ENCODE measurements at places on chromosomes 7 and 10.

DNA sequence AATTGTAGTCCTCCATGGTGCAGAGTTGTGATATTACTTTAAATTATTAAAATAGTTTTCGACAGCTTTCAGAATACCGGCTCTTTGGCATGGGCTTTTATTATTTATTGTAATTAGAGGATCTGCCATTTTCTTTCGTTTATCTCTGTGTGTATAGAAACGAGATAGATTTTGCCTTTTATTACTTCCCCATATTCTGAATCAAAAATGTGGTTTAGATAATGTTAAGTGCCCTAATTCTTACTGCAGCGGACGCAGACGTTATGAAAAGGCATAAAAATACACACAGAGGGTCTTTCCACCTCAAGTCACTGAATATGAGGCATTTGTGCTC lies 1.9 kb upstream of the ARID5B start:
- DNase-seq = no peak

- DNase-seq = no peak
Measured at GRCh38 chr10:29130190-29130673, 158.6 kb upstream of the LYZL1 start.

DNA sequence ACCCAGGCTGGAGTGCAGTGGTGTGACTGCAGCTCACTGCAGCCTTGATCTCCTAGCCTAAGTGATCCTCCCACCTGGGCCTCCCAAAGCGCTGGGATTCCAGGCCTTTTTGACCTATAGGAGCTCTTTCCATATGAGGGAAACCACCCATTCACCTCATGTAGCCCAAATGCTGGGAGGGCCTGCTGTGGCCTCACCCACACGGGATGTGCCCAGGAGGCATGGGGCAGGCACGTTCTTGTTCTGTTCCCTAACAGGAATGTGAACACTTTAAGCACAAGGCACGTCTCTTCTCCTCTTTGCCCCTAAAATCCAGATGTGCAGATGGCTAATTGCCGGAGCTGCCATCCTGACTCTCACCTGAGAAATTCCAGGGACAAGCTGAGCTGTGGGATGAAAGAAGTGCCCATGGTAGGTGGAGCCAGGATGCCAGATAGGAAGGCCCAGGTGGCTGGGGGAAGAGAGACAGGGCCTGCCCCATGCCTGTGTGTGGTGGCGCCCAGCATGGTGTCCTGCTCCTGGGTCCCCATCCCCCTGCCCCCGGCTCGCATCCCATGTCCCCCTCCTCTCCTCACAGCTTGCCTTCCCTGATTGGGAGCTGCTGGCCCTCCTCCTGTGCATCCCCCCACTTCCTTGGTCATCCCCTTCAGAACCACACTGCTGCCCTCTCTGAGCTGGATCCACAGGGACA lies 17.3 kb downstream of the CAMK2B start:
- DNase-seq = no peak

DNA sequence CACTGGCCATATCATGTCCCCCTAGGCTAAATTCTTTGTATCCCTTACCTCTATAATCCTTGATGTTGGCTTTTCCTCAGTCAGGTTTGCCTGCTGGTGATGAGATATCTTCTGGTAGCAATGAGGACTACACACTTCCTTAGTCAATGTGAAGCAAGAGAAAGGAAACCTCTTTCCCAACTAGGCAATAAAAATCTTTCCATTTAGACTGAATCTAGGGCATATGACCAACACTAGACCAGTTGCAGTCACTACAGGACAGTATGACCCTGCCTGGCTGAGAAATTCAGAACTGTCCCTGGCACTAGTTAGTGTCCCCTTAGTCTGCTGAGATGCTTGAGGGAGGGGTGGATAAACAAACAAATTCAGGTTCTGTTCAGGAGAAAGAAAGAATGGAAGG lies 142.6 kb downstream of the RNLS start:
- no peak for DNase-seq

DNA sequence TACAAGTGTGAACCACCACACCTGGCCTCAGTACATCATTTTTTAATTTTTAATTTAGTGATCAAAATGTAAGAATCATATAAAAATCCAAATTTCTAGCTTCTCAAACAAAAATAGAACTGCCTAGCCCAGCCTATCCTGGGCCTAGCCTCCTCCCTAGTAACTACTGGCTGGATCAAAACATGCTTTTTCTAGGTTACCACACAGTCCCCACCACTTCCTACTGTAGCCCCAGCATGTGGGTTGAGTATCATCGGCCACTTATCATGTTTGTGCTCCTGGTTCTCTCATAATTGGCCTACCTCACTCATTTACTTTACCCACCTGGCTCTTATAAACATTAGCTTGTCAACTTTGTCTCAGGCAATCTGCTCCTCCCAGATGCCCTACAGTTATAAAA lies 52.9 kb downstream of the DNAJC12 start:
- DNase-seq = no peak

DNA sequence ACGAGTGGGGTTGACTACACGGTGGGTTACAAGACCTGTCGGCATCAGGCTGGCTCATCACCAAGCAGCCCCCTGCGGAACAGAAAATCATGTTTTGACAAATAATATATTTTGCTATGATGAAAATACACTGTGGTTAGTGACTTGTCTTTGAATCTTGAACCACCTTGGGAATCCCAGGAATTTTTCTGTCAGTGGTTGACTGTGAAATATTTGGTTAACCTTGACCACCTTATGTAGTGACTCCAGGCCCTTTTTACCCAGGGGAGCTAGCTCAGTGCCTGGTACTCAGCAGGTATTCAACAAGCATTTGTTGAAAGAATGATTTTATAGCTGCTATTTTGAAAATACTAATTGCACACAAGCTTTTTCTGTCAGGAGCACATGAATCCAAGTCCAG lies 406.0 kb downstream of the PHF14 start:
- DNase-seq = no peak

DNA sequence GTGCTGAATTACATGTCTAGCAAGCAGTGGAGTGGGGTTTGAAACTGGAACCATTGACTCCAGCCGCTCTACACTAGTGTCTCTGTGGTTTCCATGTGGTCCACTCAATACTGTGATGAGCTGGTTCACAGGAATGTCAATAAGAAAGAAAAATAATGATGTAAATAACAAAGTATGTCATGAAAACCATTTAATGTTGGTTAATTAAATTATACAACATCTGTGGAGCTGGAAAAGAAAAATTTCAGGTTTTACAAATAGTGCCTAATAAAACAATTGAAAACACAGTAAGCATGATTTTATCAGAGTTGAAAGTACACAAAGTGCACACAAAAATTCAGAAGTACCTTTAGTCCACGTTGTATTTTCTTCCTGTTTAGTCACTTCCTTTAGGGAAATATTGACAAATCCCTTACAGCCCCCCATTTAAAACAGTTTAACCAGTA lies 28.7 kb upstream of the NAMPT start:
- DNase-seq = no peak

DNA sequence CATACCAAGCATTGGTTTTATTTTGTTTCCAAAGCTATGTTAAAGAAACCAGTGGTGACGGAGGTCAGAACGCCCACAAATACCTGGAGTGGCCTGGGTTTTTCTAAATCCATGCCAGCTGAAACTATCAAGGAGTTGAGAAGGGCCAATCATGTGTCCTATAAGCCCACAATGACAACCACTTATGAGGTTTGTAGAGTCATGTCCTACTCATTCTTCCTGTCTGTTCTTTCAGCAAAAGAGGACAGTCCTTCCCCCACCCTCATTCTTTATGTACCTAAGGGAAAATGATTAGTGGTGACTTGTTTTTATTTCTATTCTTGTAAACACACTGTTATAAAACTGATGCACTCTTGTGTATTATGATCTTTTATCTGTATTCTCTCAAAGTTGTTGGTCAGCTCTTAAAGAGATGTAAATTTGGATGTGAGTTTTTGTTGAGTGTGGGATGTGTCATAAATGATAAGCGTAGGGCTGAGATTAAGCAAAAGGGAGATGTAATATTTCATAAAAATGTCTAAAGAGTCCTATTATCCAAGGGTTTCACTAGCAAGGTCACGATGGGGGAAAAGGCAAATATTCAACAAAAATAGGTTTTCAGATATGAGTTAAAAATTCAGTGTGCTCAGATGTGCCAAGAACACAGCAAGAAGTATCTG lies 294.4 kb downstream of the BICC1 start:
- no peak for DNase-seq

DNA sequence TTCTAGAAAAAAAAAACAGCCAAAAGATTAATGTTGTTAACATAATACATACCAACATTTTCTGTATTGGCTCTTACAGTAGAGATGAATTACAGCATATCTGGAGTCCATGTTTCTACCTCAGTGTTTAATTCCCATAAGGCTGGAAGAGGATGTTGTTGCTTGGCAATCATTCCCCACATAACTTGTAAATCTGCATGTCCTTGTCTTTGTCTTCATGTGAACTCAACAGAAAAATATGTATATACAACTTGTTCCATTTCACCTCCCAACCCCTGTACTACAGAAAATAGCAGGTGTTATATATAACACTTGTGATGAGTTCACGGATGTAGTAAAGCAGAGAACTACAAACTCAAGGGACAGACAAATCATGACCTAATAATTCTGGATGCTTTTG lies 160.9 kb upstream of the SEMA3C start:
- DNase-seq = no peak

GRCh38 chr10:75744261-75744660 lies 312.8 kb downstream of the LRMDA start:
- DNase-seq = no peak

GRCh38 chr10:132464256-132465192 lies 67.5 kb downstream of the PWWP2B start:
- no peak for DNase-seq

DNA sequence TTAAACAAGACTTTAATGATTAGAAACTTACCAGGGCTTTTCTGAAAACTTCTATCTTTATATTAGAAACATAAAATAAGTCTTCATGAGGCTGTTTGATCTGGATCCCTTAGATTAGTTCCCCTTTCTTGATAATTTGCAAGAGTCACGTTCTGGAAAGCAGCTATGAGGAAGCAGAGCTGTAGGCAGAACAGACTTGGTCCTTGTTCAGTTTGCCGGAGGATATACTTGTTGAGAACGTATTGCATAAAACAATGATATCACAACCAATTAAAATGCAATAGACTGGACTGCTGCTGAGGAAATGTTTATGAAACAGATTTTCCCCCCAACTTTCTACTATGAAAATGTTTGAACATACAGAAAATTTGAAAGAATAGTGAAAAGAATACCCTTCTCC lies 2.8 kb downstream of the SAMD9L start:
- DNase-seq = no peak

GRCh38 chr10:64484811-64485330 lies 963.7 kb downstream of the REEP3 start:
- DNase-seq = no peak

GRCh38 chr7:74164985-74165456 lies 9.1 kb upstream of the EIF4H start:
- no peak for DNase-seq

DNA sequence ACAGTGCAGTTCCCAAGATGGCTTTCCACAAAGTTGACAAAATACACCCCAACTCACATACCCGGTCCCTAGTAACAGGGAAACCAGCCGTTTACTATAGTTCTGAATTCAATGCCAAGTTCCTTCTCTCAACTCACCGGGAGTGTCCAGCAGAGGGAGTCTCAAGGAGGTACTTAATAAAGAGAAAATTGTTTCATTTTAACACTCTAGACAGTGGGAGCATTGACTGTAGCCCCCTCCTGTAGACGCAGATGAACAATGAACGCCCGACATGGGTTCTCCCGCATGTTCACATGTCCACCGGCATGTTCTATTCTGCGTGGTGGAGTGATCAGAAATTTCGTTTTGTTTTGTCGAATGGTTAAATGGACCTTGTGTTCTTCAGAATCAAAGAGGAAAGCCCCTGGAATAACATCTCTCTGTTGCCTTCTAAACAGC lies 1.9 kb downstream of the HIPK2 start:
- DNase-seq = peak; percentile 29

GRCh38 chr7:68074242-68074641 lies 1077.6 kb downstream of the TYW1 start:
- DNase-seq = no peak

DNA sequence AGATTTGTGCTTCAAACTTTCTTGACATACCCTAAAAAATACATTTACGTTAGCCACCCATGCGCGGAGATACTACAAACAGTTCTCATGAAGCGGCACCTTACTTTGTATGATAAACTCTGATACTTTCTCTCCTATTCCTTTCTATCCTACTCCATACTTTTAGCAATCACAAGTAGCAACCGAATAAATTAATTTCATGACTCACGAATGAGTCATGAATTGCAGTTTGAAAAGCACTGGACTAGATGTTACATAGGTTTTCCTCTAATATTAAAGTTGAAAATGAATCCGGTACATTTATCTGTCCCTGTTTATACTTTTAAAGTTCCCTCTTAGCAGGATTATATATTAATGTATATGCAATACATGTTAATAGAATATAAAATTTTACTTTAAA lies 67.6 kb downstream of the CUBN start:
- DNase-seq = no peak

DNA sequence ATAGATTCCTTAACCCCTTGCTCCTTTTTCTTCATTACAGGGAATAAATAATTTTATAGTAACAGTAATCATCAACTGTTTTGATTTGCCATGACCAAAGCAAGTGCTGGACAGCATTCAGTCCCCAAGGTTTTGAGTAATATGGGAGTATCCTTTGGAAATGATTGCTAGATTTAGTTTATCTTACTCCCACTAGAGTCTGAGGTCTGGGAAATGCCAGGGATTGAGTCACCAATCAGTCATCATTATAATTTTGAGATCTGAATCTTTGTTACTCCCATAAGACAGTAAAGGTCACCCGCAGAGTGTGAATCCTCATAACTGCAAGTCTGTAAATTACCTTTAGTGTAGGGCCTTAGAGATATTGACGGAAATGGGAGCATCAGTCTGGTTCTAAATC lies 133.7 kb upstream of the SEMA3E start:
- no peak for DNase-seq

DNA sequence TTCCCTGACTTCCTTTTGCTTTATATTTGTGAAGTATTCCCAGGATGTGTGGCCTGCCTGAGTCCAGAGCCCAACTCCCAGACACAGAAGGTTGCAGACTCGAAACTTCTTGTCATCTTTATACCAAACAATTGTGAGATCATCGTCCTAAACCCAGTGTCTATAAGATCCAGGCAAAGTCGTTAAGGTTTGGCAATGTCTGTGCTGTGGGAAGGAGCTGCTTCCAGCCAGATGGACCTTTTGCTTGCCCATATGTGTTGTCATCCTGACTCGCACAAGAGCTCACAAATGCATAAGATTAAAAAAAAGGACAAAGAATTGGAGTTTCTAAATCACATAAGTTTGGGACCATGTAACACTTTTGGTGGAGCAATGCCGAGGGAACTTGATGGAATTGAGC lies 37.0 kb downstream of the WNT2 start:
- DNase-seq = no peak

Data from activated naive CD4-positive, alpha-beta T cell (primary cell).